Cortex of kidney (tissue), 1 donor: ENCODE measurements at places on chromosomes 5 and 9.

DNA sequence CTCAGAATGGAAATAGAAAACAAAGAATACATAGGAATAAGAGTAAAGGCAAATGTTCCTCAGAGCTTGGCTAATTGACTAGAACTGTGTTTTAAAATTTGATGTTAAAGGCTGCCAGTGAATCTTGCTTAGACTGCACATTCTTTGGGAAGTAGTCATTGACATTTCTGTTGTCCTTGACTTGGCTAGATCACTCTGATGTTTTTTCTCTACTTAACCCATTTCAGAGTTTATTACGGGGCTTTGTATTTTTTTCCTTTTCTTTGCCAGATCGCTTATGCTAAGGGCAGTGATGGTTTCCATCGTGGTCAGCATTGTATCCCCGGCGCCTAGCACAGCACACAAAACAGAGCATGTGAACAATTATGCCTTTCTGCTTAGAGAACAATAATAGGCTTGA lies 1126.7 kb upstream of the CDH9 start:
- no peak for DNase-seq

DNA sequence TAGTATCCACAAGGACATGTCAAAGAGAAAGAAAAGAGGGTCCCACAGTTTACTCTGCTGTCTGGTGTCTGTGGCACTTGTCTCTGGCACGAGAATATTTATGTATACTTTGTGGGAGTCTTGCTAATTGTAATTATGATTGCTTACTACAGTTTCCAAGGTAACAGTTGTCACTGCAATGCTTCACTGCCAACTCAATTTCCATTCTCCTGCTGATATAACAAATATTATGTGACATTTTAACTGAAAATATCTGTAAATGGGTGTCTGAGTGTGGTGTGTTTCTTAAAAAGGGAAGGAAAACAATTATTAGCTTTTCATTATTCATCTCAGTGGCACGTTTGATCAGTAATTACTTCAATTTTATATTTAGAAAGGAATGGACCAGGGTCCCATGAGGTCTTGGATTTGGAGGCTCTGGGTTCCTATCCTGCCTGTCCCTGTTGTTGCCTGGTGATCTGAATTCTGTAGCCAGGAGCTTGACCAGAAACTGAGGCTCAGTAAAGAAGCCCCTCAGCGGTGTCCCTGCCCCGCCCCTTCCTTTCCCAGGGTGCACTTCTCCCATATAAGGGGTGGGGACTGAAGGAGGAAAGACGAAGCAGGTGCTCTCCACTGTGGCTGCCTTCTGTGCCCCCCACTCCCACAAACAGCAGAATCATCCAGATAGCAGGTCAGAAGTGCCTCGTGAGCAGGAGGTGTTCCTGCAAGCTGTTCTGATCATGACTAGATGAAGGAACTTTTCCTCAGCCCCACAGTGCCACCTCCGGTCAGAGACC lies 137.3 kb upstream of the KIF2A start:
- DNase-seq = no peak

GRCh38 chr9:96884443-96884842 lies 30.1 kb upstream of the ZNF782 start:
- DNase-seq = no peak

- DNase-seq = no peak
These were observed 332 bp downstream of the SGCD start for GRCh38 chr5:156327296-156327695.

GRCh38 chr5:173591056-173591514 lies 25.4 kb downstream of the BOD1 start:
- DNase-seq = no peak
